ENCODE measurements at places on chromosomes 1 and 21.

GRCh38 chr1:181595234-181595633 is 111.9 kb downstream of the CACNA1E start:
- no peak for DNase-seq

DNA sequence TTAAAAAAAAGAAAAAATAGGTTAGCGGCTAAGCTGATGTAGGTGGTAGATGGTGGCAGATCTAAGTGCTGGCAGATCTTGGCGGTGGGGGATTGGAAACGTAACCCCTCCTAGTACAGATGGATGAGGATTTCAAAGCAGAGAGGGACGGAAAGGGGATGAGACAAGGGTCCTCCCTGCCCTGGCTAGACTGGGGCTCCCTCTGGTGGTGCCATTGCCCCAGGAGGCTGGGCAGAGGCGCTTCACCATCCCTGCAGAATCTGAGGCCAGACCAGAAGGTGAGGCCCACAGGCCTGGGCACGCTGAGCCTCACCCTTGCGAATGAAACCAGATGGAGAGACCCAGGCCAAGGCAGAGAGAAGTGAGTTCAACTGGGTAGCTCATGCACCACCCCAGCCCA is 7.0 kb upstream of the PLEKHA6 start:
- no peak for DNase-seq

DNA sequence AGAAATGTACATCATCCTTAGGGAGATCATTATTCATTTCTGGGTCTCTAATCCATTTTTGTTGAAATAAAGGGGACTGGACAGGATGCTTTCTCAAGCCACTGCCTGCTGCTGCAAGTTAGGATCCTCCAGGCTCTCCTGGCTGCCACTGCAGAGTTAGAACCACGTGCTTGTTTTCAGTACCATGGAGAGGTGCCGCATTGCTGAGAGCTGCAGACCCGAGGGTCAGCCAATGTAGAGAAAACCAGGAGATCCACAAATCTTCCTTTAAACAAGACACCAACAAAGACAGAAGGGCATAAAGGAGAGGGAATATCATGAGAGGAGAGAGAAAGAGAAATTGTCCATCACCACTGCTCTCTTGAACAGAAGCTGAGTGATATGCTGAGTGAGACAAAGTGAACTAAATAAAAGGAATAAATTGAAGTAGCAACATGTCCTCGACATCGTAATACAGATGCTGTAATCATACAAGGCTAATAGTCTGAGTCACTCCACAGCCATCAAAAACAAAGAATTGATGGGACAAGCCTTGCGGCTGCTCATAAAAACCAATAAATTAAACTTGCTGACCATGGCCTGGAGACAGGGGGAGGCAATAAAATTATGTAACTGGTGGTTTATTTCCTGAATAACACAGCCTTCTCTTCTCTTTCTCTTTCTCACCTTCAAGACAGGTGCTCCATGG is 255.7 kb downstream of the OMA1 start:
- DNase-seq = no peak

DNA sequence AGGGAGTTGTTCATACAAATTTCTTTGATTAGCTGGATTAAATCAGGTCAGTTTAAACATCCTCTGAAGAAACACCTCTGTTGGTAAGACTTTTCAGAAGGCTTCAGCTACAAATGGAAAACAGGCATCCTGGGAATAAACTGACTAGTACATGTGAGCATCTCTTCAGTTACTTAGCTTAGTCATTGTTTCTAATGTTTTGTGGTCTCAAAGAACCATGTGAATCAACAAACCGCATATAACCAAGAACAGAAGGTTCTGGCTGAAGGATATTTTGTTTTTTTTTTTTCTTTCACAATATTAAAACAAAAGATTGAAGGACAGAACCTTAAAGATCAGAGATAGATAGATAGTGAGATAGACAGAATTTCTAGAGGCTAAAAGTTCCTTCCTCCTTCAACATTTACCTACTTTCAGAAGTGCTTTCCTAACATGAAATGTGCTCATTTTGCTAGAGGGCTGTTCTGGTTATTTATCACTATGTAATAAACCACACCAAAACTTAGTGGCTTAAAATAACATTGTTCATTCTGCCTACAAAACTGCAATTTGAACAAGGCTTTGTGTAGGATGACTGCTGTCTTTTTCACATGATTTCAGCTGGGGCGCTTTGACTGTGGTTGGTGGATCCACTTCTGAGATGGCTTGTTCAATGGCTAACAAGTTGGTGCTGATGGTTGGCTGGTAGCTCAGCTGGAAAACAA is 119.8 kb upstream of the PTGFR start:
- no peak for DNase-seq

DNA sequence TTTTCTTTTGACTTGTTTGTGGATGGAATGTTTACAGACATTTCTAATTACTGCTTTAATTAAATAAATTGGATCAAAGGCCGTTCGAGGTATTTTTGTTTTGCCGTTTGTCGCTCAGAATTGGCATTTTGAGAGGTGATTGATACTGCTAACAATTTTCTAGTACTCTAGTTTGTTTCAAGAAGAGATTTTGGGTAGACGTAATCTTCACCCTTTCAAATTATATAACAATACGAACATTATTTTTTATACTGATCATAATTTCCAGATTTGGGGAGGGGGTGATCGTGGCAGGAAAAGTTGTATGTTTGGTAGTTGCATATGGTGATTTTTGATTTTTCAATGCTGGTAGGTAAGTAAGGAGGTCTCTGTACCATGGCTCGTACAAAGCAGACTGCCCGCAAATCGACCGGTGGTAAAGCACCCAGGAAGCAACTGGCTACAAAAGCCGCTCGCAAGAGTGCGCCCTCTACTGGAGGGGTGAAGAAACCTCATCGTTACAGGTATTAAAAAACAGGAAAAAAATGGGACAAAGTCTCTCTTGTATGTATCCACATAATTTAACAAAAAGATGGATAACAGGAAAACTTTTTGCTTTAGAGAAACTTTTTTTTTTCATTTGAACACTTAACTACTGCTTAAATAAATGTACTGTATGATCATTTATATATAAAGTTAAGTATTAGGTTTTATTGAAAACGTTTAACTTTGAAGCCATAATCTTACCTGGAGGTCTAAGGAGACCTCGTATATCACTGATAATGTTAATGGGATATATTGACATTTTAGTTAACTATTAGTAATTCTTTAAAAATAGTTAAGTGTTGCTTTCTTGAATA is 1.7 kb downstream of the H3-3A start:
- DNase-seq = peak; percentile 4

DNA sequence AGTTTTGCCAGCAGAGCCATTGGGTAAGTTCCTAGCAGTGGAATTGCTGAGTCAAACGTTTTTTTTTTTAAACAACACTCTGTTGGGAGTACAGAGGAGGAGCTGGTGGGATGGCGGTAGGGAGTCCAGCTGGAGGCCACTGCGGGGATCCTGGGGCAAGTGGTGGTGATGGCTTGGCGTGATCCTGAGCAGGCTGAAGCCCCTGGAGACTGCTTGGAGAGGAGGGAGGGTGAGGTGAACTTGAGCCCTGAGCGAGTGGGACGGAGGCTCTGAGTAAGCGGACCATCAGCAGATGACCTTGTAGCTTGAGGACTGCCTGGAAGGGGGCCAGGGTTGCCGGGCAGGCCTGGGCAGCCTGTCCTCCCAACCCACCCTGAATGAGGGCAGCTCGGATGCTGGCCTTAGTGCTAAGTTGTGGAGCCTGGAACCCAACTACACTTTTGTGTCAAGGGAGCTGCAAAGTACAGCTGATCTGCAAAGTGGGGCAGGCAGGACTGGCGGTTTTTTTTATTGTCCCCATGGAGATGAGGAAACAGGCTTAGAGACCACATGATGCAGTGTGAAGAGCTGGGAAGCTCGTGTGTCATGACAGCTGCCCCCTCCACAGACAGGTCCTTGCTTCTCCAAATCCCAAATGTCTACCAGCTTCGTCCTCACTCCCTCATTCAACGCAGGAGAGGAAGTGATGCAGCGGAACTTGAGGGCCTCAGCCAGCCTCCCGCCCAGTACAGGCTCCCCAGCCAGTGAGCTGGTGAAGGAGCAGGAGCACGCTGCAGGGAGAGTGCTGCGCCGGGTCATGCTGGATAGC is 20.2 kb downstream of the MRPL37 start:
- no peak for DNase-seq

DNA sequence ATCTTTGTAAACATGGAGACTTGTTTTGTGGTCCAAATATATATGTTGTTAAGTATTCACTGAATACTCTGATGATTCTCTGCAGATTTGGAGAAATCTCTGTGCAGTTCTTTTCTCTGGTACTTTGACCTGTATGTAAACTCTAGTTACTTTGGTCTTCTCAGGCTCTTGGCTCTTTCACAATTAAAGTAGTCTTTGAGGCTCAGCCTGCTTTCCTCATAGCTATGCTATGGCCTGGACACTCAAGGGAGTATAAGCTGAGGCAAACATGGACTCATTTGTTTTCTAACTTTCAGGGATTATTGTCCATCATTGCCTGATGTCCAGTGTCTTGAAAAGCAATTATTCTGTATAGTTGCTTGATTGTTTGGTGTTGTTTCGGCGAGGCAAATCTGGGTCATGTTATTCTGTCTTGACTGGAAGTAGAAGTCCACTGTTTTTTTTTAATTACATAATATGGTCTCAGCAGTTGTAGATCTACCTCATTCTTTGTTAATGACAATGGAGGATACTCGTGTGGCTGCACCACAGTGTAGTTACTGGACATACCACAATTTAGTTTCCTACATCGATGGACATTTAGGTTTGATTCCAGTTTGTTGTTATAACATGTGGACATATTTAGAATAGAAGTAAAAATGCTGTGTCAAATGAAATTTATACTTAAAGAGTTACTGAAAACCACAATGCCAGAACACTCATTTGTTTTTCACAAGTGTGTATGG is 9.2 kb downstream of the PTBP2 start:
- DNase-seq = no peak

- DNase-seq = no peak
Measured at GRCh38 chr21:32956061-32956656, 69.6 kb upstream of the OLIG2 start.

DNA sequence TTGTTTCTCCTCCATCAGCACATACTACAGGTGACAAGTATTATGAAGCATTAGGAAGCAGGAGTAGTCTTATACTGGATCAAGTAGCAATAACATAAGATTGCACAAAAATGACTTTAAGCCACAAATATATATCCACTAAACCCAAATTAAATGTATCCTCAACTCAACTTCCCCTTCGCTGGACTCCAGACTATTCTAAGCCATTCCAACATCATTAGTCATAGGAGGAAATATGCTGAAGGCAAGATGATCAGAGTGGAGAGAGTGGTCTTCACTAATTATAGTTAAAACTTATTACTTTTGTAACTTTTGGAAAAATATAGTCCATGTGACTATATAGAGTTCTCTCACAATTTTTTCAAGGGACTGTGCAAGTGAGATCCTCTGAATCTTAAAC is 390.7 kb upstream of the ZP4 start:
- no peak for DNase-seq
